ENCODE measurements at places on chromosomes 3 and 15.

DNA sequence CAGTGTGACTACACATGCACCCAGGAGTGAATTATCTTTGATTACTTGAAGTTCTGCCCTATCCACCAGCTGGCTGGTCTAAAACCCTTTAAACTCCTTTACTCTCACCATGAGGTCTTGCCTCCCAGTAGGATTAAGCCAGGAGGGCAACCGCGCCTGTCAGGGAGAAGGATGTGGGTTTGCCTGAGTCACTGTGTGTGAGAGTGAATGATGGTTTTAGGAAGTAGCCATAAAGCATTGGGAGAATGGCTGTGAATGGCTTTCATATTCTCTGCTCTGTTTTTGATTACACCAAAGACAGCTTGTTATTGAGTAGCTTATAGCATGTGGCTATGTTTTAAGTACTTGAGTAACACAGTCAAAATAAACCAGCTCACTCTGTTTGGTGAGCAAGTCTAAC lies 637.7 kb upstream of the TBL1XR1 start:
- DNase-seq = no peak

- no peak for DNase-seq
Observed at GRCh38 chr15:41511899-41512369, 1.7 kb downstream of the LTK start.

DNA sequence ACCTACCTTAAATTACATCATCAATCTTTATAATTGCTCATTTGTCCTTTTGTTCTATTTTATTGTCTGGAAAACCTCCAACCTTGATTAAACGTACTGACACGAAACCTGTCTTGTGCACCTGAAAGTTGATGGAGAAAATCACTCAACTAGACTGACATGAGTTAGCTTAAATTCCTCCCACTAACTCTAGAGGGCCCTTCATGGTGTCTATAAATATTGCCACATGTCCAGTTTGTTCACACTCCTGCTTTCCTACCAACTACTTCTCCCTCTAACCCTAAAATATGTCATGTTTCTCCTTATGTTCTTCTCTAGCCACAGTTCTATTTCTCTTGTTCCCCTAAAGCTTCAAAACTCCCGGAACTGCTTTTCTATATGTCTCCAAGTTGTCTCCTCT lies 59.8 kb upstream of the SGO1 start:
- no peak for DNase-seq

DNA sequence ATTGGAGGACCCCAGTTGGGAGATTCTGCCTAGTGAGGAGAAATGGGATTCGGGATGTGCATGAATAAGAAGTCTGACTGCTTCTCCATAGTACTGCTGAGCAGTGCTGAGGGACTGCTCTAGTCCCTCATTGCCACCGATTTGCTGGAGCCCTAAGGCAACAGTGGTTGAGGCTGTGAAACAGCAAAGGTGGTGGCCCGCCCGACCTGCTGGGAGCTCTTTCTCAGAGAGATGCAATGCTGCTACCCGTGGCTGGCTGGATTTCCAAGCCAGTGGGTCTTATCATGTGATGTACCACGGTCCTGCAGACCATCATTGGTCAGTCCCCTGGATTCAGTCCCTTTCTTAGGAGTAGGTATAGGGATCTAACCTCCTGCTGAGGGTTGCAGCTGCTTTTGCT lies 42.6 kb upstream of the GCSAM start:
- DNase-seq = no peak

GRCh38 chr15:89533861-89534544 lies 37.6 kb upstream of the RHCG start:
- DNase-seq = no peak

- no peak for DNase-seq
Observed at GRCh38 chr3:99651531-99651930, 13.1 kb downstream of the COL8A1 start.

GRCh38 chr15:74449095-74449494 lies 11.9 kb downstream of the UBL7 start:
- DNase-seq = no peak

DNA sequence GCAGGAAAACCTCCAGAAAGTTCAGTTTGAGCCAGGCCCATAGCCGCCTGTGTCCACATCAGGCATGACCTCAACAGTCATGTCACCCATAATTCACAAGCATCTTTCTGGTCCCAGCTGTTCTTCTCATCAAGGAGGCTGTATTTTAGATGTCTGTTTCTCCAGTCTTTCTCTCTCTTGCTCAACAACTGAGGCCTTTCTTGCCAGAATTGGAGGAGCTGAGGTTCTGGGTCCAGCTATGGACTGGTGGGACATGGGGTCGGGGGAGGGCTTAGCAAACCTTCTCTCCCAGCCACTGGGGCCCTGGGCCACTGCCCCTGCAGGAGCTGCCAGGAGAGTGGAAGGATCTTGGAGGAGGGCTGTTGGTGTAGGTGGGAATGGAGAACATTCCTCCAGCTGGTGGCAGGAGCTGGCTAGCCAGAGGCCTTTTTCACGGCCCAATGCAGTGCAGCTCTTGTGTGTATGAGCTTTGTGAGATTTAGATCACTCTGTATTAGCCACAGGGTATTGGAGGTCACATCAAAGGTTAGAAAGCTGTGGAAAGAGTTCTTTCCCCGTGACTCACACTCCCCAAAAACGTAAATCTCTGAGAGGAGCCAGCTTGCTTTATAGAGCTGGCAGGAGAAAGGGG lies 23.5 kb downstream of the MAGEF1 start:
- DNase-seq = no peak

GRCh38 chr15:42919799-42920518 lies 619 bp downstream of the TTBK2 start:
- DNase-seq = peak; percentile 36

- no peak for DNase-seq
Observed at GRCh38 chr3:52323526-52324295, 7.6 kb downstream of the DNAH1 start.

DNA sequence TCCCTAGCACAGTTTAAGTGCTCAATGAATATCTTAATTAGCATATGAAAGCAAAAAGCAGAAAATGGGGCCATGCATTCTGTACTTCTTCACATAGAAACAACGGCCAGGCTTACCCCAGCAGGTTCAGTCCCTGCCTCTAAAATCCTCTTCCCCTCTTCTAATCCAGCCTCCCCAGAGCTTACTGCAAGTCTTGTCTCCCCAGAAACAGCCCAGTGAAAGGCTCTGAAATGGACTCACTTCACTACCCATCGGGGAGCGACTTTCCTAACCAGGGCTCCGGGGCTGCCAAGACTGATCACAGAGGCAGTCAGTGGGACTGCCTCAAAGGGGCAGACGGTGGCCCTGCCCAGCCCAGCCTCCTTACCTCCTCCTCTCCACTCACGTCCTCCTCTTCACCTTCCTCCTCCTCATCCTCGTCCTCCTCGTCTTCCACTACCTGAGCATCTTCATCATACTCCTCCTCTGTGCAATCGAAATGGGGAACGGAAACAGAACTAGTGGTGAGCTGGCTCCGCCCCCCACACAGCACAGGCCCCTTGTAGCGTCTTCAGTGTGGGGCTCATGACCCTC lies 38.0 kb downstream of the ANP32A start:
- DNase-seq = no peak

DNA sequence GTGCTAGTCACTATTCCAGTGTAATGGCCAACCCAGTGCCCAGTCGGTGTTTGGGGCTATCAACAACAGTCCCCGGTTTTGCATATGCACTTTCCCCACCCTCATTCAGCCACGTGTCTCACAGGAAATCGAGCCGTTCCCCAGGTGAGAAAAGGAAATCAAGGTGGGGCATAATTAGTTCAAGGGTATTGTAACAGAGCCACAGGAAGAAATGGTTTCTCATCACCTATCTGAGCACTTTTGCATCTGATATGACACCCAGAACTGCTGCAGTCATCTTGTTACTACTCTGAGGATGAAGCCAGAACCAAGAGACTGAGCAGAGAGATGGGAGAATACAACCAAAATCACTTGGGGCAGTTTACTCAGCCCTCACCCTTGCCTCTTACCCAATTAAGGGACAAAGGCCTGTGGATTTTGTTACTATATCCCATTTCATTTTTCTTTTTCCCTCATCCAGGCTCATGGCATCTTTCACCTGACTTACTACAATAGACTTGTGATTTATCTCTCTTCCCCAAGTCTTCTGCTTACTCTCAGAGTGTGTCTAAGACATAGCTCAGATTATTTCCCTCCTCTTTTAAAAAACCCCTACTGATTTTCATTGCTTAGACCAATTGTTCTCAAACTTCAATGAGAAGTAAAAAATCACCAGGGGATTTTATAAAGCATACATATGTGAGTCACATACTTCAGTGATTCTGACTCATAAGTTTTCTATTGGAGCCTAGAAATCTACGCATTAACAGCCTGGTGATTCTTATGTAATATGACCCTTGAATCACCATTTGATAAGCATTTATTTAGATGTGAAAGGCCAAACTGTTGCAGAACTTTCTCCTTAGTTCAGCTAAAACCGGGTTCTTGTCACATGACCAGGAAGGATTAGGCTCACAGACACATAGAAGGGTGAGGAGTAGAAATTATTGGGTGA lies 40.5 kb downstream of the TRAT1 start:
- DNase-seq = peak; percentile 18

- DNase-seq = no peak
Observed at GRCh38 chr3:97969541-97969940, 2.7 kb downstream of the RIOX2 start.

DNA sequence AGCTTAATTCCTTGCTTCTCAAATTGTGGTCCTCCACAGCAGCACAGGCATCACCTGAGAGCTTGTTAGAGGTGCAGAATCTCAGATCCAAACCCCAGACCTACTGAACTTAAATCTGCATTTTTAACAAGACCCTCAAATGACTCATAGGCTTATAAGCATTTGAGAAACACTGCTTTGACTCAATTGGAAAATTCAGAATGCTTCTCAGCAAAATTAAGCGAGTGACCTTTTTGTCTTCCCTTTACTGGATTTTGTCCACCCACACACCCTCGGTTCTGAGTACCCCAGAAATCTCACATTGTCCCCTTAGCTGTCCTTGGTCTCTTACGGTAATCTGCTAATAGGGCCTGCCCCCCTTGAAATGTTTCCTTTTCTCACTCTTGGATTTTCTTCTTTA lies 17.9 kb downstream of the CD80 start:
- no peak for DNase-seq

GRCh38 chr3:39222462-39222861 lies 30.1 kb upstream of the XIRP1 start:
- DNase-seq = no peak
